ENCODE measurements at places on chromosomes 1 and 21.

DNA sequence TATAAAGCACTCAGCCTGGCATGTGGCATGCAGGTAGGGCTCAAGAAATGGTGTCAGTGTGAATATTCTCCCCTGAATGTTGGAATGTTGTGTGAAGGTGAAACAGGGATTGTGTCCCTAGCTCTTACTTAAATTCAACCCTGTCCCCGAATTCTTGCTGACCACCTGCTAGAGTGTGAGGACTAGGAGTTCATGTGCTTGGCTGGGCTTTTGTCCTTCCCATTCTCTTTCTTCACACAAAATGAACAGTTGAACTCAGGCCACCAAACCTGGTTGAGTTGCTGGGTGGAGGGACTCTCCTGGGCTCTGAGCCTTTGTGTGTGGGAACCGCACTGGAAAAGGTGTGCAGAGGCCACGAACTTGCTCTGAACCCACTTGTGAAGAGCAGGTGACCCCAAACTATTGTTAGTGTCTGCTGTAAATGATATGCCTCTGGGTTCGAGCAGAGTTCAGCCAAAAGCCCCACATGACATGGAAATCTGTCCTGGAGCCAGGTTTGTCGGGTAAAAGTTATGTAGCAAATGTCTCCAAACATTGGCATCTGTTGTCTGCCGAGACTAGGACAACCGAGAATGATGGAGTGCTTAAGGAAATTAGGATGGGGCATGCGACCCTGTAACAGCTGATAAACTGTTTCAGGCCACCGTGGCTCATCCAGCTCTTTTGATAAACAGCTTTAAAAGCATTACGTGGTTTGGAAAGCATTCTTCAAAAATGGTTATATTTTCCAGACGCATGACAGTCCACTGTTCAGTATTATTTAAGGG is 144.2 kb downstream of the DHRS3 start:
- peak; percentile 14 for DNase-seq

- DNase-seq, result no peak
Measured at GRCh38 chr1:84347271-84347931, 45.9 kb downstream of the SAMD13 start.

DNA sequence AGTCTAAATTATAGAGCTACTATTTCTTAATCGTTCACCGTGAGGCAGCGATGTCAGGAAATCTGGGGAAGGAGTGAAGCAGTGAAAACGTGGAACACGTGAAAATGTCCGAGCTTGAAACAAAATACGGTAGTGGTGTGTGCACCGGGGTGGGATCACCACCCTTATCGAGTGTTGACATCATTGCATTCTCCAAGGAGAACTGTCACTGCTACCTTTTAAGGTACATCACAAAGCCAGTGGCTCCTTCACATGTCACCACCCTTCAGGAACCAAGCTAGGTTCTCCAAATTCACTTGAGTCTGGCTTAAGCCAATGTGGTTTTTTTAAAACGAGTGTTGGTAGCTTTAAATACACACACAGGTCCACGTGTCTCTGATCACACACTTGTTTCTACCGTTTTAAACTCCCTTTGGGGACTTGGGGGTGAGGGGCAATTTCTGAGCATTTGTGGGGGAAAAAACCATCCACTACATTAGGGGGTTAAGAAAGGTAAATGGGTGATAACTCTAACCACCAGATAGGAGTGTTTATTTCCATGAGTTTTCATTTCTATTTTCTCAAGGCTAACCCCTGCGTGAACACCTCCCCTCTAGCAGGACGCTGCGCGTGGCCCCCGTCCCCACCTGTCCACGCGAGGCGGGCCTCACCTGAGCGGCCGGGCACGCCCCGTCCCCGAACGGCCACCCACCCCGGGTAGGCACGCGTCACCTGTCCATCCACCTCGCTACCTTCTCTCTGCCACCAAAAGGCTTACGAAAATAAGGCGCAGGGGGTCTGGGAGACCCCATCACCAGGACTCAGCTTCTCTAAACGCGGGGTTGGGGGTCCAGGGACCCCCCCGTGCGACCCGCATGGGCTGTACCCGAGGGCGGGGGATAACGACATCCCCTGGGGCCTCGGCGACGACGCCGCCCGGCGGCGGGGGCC is 978 bp downstream of the PRDM15 start:
- DNase-seq, result peak; percentile 52

DNA sequence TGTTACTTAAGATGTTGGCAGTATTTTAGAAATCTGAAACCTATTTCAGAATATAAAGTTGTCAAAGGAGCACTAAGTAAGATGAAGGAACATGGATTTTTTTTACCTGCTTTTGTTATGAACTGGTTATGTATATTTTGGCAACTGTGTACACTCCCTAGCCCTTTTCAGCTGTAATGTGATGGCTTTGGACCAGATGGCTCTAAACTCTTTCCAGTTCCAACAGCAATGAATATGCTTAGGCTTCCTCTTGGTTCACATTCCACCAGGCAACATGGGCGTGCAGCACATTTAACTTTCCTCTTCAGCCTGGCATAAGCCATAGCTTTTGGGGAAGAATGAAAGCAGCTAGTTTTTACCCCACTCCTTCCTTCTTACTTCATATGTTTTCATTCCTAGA is 95.6 kb upstream of the ADAMTS5 start:
- DNase-seq, result no peak

- DNase-seq, result no peak
Measured at GRCh38 chr1:179314928-179315327, 21.3 kb downstream of the SOAT1 start.

- no peak for DNase-seq
Measured at GRCh38 chr21:32087447-32087846, 191.4 kb downstream of the MIS18A start.

DNA sequence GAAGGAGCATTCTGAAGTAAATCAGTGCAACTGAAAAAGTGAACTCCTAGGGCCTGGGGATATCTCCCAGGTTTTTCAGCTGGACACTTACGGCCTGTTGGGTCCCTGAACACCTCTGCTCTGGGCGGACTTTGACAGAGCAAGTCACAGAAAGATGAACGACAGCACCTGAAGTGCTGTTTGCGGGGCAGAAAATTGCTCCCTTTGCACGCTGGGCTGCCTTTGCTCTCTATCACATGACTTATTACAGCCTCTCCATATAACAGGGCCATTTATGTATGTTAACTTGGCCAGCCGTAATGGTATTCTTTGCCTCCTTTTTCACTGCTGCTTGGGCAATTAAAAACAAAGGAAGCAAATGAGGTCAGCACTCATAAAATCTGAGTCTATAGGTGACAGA is 332.9 kb downstream of the BARHL2 start:
- DNase-seq, result no peak

DNA sequence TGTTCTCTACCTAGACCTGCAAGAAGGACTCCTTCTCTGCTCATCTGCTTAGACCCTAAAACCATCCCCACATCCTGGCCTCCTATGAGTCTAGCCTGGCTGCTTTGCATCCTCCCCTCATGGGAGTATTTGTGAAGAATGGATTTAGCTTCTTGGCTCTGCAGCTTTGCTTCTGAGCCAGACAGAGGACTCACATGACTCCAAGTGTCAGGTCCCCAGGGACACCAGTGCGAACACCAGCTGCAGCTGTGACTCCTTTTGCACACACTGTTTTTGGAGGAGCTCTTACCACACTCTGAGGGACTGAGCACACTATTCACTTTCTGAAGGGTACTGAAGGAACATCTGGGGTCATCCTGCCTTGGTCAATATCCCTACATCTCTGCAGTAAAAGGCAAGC is 131.8 kb upstream of the SGIP1 start:
- no peak for DNase-seq

DNA sequence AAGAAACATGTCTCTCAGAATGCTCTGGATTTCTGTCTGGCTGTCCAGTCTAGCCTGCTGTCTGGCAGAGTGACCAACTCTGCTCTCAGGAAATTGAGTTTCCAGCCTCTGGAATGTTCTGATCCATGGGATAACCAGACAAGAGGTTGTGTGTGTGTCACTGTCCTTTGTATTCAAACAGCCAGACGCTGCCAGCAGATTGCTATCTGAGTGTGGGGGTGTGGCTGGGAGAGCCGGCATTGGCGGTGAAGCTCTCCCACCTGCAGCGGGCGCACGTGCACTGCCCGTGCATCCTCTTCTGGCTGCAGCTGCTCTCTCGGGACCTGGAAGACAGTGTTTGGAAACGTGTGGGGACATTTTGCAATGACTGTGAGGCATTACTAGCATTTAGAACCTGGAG is 26.1 kb downstream of the PKP1 start:
- DNase-seq, result peak; percentile 36

DNA sequence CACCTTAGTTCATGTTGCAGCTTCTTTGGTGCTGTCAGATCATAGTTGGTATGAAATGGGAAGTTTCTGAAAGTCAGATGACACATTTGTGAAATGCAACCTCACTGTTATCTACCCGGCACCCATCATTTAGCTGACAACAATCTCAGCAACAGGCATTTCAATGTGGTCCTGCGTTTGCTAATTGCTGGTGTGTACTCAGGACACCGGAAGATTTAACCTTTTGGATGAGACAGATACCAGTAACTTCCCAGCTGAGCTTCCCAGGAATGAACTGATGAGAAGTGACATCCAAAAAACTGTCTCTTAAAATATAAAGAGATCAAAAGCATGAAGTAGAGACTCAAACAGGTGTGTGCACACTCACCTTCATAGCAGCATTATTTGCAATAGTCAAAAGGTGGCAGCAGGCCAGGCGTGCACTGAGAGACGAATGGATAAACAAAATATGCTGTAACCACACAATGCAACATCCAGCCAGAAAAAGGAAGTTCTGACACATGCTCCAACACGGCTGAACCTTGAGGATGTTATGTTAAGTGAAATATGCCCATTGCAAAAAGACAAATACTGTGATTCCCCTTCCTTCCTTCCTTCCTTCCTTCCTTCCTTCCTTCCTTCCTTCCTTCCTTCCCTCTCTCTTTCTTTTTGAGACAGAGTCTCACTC is 7.9 kb upstream of the CLDN14 start:
- no peak for DNase-seq

GRCh38 chr1:56639211-56639610 is 5.9 kb upstream of the PRKAA2 start:
- DNase-seq, result no peak

DNA sequence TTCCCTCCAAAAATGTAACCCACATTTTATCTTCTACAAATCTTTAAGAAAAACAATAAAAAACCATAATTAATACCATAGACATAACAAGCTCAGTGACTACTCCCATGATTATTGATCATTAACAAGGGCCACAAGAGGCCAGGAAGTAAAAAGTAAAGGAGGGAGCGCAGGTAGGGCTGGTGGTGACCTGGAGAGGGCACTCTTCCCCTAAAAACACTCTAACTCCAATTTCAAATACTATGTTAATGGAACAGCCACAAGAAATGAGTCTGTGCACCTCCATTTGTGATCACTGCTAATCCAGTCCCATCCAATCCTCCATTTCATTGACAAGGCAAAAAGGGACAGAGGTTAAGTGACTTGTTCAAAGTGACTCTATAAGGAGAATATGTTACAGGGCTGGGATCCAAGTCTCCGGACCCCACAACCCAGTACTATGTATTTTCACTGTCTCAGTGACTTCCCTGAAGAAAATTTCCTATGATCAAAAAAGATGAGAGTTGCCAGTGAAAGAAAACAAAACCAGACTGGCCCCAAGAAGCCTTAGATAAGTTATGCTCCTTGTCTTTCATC is 41.2 kb upstream of the CFAP298 start:
- DNase-seq, result peak; percentile 60

GRCh38 chr21:36104317-36105300 is 30.3 kb upstream of the CBR3 start:
- peak; percentile 28 for DNase-seq

DNA sequence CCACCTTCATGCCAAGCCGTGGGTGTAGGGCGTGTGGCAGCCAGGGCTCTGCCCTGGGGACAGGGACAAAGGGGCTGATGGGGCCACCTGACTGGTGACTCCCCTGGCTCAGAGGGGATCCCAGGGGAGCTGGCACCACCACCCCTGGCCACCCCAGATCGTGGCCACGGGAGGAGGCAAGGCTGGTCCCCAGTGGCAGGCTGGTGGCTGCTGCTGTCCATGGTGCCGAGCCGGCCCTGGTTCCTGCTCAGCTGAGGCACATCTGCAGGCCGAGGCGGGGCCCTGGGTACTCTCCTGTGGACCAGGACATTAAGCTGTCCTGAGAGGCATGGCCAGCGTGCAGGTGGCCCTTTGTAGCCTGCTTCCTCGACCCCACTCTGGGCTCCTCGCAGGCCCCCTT is 6.5 kb downstream of the PLCH2 start:
- no peak for DNase-seq

DNA sequence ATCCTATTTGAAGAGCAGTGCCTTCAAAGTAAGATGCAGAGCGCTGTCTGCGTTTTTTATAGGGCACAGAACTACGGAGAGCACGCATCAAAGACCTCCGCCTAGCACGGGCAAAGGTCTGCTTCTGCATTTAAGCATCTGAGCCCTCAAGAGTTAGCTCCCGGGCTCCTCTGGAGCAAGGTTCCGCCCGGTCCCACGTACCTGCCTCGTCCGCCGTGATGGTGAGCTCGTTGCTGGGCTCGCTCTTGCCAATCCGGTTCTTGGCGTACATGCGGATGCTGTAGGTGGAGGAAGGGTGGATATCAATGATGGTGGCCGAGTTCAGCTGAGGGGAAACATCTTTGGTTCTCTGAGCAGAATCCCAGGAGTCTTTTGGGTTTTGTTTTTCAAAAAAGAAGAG is 311.5 kb downstream of the PCP4 start:
- DNase-seq, result no peak

DNA sequence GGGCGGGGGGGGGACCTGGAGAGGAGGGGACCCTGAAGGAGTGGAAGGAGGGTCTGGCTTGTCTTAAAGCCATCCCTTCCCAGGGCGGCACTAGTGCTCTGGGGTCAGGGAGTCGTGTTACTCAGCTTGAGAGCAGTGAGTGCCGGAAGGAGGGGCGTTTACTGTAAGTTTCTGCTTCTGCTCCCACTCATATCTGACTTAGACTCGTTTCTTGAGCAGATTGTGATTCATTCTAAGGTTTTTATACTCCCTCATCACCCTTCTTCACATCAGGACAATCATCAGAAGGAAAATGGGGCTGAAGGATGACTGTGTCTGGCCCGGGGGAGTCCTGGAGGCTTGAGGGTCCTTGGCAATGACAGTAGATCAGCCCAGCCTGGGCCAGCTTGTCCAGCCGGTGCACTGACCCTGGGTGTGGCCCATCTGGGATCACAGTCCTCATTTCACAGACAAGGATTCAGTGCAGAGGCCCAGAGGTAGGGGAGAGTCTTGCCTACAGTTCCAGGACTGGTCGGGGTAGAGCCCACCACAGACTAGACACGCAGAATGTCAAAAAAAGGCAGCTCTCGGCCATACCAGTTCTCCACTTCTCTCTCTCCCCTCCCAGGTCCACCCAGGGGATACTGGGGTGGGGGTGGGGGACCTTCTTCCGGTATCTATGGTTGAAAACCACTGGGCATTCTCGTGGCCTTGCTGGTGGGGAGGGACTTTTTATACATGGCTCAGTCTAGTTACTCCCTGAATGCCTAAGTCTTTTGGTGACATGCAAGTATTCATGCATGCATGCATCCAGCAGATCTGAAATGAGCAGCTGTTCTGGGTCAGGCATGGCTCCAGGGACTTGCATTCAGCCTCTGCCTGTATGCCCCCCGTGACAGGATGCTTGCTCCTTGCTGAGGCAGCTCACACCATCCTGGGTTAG is 5.1 kb downstream of the TNFRSF8 start:
- DNase-seq, result no peak

- no peak for DNase-seq
Measured at GRCh38 chr1:4527819-4528218, 126.6 kb upstream of the AJAP1 start.

- DNase-seq, result no peak
Measured at GRCh38 chr21:43771698-43772424, 4.2 kb downstream of the CSTB start.
